Activated CD8-positive, alpha-beta memory T cell treated with anti-CD3 and anti-CD28 coated beads for 1 hour (primary cell): ENCODE measurements at places on chromosomes 1 and 21.

DNA sequence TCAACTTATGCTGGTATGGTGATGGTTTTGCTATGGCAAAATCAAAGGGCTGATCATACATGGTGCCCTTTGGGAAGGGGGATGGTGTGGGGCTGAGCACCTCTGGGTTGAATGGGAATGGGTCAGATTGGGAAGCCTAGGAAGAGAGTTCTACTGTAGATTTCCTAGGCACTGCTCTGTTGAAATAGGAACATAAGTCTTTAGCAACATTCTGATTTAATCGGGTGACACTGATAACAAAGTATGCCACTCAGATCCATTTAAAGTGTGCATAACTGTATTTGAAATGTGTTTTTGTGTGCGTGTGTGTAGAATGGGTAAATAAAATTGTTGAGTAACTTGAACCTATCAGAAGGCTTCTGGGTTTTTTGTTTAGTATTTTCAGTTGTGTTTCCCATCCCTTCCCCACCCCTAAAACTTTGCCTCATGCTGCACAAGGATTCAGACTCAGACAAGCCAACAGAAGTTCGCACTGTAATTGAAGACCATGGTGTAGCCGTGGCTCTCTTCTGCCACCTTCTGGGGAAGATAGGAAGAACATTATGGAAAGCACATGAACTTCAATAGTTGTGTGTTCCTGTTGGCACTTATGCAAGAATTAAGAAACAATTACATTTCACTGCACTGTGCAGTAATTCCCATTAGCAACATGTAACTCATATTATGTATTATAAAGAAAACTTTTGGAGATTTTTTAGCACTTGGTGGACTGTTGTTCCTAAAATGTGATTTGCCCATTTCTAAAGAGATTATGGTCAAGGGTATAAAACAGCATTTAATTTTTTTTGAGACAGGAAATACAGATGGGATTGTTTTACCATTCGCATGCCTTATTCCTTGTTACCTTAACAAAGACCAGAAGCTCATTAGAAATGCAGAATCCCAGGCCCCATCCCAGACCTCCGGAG lies 10.9 kb upstream of the C4BPB start:
- peak; percentile 29 for DNase-seq

GRCh38 chr21:39904457-39904856 lies 37.2 kb downstream of the PCP4 start:
- no peak for DNase-seq

GRCh38 chr1:236058141-236058934 lies 6.6 kb downstream of the NID1 start:
- DNase-seq = no peak

GRCh38 chr1:110773813-110774212 lies 99.1 kb upstream of the KCNA3 start:
- no peak for DNase-seq

DNA sequence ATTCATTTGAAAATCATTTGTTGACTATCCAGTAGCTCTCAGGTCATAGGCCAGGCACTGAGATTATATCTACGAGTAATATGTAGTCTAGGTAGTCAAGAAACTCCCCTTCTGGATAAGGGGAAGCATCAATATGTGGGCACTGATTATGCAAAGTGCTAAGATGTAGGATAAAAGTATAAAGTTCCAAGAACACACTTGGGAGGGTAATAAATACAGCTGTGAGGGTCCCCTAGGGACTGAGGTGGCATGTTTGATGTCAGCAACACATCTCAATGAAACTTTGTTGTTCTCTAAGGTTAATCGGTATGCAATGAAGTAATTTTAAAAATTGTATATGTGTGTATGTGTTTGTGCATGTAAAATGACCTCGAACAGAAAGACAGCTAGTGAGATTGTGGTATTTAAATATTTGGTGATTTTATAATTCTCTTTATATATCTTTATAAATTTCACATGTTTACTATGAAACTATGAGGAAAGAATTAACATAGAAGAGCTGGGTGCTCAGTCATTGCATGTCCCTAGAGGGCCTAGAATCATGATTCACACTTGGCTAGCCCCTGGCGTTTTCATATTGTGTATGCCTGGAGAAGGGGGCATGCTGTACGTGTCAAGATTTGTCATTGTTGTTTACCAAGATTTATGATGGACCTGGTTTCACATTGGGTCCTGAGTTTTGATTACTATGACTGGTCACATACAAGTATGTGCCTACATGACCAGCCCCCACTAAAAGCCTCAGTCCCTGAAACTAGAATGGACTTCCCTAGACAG lies 140.1 kb upstream of the DUSP10 start:
- DNase-seq = no peak

GRCh38 chr1:112548547-112548946 lies 39.8 kb downstream of the WNT2B start:
- DNase-seq = no peak
